NCI-H2171 treated with DMSO at 0.1 percent for 48 hours (cell line): ENCODE measurements at places on chromosomes 3 and 15.
A peak's percentile ranks its signal among the peaks of the same experiment; 100 is the strongest.

- no peak for DNase-seq
Measured at GRCh38 chr15:73941871-73942635, 15.8 kb downstream of the LOXL1 start.

- no peak for DNase-seq
Measured at GRCh38 chr3:134613006-134613520, 37.8 kb downstream of the KY start.

DNA sequence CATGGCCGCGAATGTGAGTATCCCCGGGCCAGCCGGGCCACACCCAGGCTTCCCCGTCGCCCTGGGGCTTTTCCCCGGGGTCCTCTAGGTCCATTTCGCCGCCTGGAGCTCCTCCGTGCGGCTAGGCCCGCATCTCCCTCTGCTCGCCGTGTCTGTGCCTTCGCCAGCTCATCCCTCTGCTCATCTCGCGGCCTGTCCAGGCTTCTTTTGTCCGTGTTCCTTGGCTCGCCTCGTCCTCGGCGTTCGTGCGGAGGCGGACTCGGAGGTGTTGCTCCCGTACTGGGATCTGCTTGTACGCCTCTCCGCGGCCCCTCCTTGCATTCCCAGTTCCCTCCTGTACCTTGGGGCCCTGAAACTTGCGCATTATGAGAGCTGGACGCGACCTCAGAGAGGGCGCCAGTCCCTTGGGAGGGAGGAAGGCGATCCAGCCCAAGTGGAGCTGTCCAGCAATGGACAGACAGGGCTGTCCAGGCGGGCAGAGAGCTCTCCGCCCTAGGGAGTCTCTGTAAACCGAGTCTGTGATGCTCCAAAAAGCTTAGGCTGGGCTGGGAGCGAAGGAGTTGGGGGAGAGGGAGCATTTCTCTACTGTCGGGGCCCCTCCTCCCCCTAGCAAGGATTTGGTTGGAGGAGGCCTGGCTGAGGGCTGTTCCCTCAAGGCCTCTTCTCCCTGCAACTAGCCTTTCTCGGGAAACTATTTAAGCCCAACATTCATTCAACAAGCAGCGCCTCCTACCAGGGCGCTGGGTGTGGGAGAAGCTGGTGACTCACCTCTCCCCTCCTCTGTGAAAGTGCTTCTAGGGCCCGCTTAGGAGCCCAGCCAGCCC, 553 bp downstream of the TMEM43 start:
- no peak for DNase-seq

- no peak for DNase-seq
Measured at GRCh38 chr3:47407896-47408838, 27.3 kb downstream of the PTPN23 start.

DNA sequence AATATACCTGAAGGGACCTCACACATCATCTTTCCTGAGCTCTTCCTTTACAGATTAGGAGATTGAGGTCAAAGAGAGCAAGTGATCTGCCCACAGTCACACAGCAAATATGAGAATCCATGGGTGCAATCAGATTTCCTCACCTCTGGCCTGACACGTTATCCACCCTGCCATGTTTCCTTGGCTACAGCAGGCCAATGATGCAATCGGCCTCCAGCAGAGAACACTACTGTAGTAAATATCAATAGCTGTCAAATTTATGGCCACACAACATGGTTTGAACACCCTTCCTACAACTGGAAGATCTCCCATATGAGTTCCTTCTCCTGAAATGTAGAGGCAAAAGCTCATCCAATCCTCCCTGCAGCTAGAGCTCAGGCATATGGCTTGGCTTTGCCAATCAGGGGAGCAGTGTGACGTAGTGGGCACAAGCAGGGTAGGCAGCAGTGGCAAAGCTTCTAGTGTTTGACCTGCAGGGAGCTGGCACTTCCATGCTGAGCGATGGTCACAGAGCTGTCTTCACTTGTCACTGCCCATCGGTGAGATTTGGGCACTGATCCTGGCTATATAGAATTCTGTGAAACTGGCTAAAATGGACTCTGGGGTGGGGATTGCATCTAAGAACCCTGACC, 271.3 kb downstream of the TJP1 start:
- DNase-seq, result no peak

DNA sequence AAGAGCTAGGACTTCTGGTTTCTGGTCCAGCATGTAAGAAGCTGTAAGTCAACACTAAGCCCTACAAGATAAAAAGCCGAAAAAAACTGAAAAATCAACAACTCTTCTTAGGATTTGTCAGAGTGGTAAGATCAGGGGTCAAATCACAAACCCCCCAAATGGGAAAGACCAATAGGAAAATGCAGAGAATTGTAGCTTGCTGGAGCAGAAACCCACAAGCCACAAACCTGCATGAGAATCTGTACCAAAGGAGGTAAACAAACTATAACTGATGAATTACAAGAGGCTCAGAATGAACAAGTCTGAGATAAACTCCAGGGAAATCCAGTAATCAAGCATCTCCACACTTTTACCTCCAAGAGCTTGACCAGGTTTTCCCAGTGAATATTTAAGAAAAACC, 36.0 kb downstream of the RFX7 start:
- no peak for DNase-seq

- no peak for DNase-seq
Measured at GRCh38 chr3:170680593-170680992, 94.7 kb upstream of the SLC7A14 start.

DNA sequence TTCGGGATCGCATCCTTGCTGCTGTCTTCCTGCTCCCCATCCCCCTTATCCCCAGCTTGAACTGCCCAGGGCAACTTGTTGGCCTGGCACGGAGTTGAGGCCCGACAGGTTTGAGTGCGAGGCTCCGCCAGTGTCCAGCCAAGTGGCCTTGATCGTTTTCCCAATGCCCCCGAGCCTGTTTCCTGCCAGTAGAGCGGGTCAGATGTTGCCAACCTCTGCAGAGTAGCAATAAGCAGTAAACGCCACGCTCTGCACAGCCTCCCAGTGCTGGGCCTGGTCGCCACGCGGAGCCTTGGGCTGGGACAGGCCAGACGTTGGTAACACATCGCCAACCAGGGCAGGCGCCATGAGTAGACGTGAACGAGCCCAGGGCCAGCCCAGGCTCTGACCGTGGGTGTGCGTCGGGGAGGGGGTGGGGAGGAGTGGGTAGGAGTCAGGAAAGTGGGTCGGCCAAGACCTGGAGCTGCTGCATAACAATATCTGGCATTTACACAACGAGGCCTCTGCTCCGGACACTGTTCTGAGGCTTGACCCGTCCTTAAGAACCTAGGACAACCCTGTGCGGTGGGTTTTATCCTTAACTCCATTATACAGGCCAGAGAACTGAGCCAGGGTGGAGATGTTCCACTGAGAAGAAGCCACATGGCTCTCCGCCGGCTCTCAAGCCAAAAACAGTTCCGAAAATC, 444 bp upstream of the ABHD14A start:
- no peak for DNase-seq

DNA sequence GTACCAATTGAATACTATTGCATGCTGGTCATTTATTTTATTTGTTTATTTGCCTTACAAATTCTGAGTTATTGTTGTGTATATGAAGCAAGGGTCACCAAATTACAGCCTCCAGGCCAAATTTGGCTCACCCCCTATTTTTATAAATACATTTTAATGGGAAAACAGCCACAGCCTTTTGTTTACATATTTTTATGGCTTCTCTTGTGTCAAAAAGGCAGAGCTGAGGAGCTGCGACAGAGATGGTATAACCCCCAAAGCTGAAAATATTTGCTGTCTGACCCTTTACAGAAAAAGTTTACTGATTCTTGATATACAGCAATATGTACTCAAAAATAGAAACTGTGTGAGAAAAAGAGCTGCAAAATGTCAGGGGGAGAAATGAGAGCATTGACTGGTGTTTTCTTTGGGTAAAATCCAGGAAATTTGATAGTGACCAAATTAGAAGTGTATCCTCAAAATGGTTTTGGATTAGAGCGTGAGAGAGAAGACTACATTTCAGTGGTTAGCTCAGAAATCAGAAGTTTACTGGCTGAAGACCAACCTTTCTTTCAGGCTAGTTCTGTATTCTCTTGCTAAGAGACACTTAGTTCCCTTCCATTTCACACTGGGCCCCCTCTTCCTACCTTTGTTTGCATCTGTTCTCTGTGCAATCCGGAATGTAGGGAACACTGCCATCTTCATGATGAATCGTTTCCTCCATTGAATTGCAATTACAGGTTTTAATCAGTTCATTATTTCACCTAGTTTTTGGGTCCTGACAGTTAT, 757.8 kb downstream of the AGBL1 start:
- DNase-seq, result peak; percentile 13

DNA sequence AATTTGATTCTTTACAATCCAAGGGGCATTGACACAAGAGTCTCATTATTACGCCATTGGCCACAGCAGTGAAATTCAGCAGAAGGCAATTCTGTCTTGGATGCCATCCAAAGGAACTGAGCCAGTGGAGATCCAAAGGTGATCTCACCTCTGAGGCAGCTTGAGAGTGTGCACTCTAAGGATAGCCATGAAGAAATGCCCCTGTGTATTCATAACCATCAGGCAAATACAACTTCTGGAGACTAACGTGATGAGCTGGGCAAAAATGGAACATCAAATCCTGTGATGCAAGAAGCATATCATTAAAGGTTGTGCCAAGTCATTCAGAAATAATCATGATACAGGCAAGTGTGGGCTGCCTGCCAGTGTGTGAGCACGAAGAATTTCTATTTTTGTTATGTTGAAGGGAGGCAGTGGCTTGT, 41.4 kb downstream of the ROBO2 start:
- peak; percentile 66 for DNase-seq

- DNase-seq, result peak; percentile 28
Measured at GRCh38 chr15:52208306-52208946, 17.2 kb upstream of the GNB5 start.

GRCh38 chr3:183697123-183697609, 431 bp upstream of the YEATS2 start:
- no peak for DNase-seq

DNA sequence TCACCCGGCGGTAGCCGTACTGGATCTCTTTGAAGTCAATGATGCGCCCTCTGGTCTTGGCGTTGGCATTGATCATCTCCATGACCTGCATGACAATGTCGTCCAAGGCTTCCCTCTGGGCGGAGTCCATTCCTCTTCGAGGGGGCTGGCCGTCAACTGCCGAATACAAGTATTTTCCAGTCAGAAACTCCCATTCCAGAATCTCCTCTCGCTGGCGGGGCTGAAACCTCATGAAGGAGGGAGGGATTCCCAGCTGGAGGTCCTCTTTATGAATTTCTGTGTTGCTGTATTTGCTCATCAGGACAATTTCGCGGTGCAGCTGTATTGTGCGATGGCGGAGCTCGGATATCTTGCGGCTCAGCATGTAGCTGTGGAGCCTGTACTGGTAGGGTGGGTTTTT, 73.4 kb downstream of the CHSY1 start:
- no peak for DNase-seq

DNA sequence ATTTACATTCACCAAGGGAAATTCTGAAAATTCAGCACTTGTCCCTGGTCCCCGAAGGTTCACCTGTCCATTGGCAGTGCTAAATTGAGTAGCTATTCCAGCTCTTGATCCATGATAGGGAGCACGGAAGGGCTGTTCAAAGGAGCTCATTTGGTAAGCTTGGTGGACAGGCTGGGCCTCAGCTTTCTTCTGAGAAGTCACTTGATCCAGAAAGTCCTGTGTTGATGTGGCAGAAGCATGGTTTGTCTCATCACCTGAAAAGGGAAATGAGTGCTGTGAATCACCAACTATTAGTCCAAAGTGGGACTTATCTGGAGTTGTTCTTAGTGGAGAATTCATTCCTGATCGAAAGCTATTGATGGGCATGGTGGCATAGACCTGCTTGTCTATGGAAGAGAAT, 19.9 kb upstream of the SLC12A8 start:
- no peak for DNase-seq

- no peak for DNase-seq
Measured at GRCh38 chr3:81268526-81268925, 492.9 kb downstream of the GBE1 start.

DNA sequence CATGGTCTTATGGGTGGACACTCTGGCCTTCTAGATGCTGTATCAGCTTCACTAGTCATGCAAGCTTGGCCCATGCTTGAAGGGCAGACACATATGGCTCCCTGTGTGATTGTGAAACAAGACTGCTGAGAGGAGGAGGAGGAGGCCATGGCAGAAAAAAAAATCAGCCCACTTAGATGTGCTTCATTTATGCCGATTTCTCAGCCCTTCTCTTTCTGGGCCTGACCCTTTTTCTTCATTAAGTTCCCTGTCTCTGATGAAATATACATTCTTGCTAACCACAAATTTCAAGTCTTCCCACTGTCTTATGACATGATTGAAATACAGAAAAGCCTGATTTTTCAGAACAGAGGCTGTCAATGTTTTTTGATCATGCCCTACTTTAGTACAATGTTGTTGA, 213.0 kb upstream of the FEZF2 start:
- DNase-seq, result no peak

DNA sequence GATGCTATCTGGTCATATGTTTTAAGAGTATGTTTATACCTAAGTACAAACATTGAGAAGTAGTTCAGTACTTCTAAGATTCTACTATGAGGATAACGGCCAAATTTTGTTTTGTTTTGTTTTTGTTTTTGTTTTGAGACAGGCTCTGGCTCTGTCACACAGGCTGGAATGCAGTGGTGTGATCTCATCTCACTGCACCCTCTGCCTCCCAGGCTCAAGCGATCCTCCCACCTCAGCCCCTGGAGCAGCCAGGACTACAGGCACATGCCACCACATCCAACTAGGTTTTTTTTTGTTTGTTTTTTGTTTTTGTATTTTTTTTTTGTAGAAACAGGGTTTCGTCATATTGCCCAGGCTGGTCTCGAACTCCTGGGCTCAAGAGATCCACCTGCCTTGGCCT, 47.5 kb upstream of the RPS17 start:
- no peak for DNase-seq

DNA sequence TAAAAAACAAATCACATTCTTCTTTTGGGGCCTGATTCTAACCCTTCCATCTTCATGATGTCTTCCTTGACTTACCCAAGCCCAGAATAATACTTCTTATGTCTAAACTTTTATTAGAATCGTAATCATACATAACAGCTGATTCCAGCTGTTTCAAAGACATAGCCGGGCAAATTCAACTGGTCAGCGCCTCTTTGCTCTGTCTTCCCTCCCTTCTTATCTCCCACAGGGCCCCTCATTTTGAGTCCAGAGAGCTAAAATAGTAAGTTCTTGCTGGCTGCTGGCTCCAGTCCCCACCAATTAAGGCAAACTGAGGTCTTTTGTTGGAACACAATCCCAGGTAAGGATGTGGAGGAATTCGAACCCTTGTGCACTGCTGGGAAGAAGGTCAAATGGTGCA, 108.6 kb downstream of the ADCY5 start:
- no peak for DNase-seq

DNA sequence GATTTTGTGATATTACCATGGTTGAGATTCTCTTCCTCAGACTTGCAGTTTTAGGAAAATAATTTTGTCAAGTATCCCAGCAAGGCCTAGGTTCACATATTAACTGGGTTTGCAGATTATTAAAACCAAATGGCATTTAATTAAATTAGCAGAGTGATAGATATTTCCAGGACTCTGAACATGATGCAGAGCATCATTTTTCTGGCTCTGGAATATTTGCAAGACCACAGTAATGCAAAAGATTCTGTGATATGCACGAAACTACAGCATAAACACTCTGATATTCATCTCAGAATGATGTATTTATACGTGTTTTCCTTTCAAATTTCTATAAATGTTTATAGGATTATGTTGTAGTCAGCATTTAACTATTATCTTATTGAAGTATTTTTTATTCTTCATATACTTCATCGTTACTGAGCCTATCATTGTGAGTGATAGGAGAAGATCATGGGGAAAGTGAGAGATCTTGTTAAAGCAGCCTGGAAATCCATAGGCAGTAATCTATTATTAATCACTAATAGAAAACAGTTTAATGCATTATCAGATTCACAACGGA, 1245.6 kb downstream of the OTOL1 start:
- DNase-seq, result no peak

GRCh38 chr3:79215286-79215685, 552.5 kb downstream of the ROBO1 start:
- no peak for DNase-seq
